ENCODE measurements at places on chromosomes 3 and 15. TPM values are rescaled to one million over a fixed set of nuclear protein-coding genes. Genes with fewer than 3 reads are reported as not detected.

GRCh38 chr3:35141406-35141805 is 497.9 kb upstream of the ARPP21 start:
- no peaks in the 10 kb centered on the region for H3K4me1 ChIP-seq
- no peaks in the 10 kb centered on the region for H3K27me3 ChIP-seq
- H3K4me3 ChIP-seq = no peak overlapping the region
- DNase-seq = no peak

DNA sequence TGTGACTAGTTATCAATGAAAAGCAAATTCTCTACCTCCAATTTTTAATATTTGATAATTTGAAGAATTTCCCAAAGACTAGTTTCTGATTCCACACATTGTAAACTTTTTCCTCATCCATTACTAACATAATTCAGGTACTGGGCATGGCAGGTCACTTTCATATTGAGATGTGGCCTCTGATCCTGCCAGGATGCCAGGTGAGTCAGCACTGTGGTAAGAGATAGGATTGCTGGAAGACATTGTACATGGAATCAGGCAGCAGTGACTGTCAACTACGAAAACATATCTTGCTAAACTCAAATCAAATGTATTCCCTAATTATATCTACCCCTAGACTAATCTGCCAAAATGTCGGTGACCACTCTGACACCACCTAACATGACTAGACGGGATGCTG is 33.2 kb upstream of the POU1F1 start:
- no peak overlapping the region for H3K4me3 ChIP-seq
- peaks cover 4% of the 10 kb centered on the region for H3K4me1 ChIP-seq
- DNase-seq = no peak
- H3K27ac ChIP-seq = no peak overlapping the region
- no peaks in the 10 kb centered on the region for H3K36me3 ChIP-seq

DNA sequence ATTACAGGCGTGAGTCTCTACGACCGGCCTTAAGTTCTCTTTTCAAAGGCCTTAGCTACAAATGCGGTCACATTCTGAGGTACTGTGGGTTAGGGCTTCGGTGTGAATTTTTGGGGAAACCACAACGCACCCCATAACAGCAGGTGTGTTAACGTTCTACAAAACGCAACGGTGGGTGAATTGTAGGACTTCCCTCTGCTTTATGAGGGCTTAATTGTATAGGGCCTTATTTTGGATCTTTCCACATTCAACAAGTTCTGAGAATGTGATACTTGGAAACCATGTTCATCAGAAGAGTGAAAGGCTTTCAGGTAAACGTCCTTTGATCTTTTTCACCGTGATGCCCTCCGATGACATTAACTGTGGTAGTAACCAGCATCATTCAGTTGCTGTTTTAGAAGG is 998.6 kb upstream of the CFAP20DC start:
- H3K27me3 ChIP-seq = no peaks in the 10 kb centered on the region
- DNase-seq = peak; percentile 72
- H3K27ac ChIP-seq = peak overlapping the region; percentile 90

- no peaks in the 10 kb centered on the region for H3K36me3 ChIP-seq
- peaks cover 9% of the 10 kb centered on the region for H3K27me3 ChIP-seq
- no peak for DNase-seq
- no peak overlapping the region for H3K4me3 ChIP-seq
- no peak overlapping the region for H3K27ac ChIP-seq
- no peaks in the 10 kb centered on the region for H3K4me1 ChIP-seq
Measured at GRCh38 chr3:102571006-102571405, 136.2 kb downstream of the ZPLD1 start.

DNA sequence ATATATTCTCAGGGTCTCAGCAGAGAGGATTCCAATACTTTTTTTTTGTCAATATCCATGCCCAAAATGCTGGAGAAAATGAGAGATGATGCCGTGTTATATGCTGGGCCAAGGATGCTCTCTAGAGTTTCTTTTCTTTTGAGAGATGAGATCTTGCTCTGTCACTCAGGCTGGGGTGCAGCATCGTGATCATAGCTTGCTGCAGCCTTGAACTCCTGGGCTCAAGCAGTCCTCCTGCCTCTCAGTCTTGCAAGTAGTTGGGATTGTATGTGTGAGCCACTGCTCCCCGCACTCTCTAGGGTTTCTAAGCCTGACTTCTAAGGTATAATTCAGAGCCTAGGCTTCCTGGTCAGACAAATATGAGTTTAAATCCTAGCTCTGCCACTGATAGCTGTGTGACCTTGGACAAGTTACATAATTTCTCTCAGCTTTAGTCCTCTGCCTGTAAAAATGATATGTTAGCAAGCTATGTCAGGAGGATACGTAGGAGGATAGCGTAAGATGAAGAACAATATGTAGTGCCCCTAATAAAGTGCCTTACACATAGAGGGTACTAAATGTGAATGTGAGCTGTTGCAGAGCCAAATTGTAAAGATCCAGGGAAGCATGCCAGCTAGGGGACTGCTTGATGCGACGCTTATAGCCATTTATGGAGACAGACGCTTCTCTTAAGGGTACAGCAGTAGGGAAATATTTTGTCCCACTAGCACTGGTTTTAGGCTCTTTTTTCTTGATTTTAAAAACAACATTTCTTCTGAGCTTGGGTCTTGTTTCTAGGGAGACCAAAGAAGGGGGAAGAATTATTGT is 7.4 kb downstream of the STARD9 start:
- DNase-seq = no peak
- no peak overlapping the region for H3K4me3 ChIP-seq
- H3K27me3 ChIP-seq = no peaks in the 10 kb centered on the region
- no peaks in the 10 kb centered on the region for H3K36me3 ChIP-seq

DNA sequence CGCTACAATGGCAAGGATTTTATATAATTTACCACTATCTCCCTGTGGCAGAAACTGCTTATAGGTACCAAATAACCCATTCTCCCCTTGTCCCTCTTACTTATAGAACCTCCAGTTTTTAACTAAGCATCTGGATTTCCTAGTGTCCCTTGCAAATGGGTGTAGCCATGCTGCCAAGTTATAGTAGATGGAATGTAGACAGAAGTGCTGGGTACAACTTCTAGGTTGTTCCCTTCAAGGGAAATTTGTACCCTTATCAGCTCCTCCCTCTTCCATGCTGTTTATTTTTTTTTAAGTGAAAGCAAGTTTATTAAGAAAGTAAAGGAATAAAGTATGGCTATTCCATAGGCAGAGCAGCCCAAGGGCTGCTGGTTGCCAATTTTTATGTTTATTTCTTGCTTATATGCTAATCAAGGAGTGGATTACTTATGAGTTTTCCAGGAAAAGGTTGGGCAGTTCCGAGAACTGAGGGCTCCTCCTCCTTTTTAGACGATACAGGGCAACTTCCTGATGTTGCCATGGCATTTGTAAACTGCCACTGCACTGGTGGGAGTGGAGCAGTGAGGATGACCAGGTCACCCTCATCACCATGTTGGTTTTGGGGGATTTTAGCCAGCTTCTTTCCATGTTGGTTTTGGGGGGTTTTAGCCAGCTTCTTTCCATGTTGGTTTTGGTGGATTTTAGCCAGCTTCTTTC is 40.1 kb upstream of the TM4SF19 start:
- DNase-seq = peak; percentile 43
- H3K36me3 ChIP-seq = peaks cover 21% of the 10 kb centered on the region
- peaks cover 10% of the 10 kb centered on the region for H3K4me1 ChIP-seq

The CCRL2 gene
- 2.8 TPM for total RNA-seq

The IL5RA gene
- total RNA-seq = not detected

The ZNF502 gene
- 2.3 TPM for total RNA-seq
